ENCODE measurements at places on chromosomes 1 and 21. TPM values are rescaled to one million over a fixed set of nuclear protein-coding genes. Genes with fewer than 3 reads are reported as not detected.

DNA sequence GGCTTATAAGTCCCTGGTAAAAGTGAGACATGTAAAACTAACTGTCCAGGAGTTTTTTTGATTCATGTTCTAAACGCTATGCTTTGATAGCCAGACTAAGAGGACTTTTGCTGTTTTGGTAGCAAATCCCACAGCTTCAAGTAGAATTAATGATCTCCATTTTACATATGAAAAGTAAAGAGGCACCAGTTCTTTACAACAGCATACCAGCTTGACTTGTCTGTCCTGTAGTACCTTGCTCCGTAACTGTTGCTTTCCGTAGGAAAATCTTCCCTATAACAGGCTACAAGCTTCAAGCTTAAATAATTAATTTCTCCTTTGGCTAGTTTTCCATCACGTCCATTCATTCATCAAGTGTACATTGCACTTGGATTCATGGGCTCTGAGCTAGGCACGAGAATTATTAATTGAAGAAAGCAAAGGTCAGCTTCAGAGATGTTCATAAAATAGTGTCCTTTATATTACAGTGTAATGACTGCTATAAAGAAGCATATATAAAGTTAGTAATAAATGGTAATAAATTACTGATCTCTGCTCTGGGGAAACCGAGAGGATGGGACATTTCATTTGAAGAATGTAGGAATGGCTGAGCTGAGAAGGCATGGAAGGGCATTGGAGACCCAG lies 29.2 kb downstream of the B3GALT5 start:
- no peak for DNase-seq

The CBR1 gene
- 161 TPM for total RNA-seq

GRCh38 chr1:201883786-201884185 lies 4.9 kb upstream of the SHISA4 start:
- no peak for DNase-seq

DNA sequence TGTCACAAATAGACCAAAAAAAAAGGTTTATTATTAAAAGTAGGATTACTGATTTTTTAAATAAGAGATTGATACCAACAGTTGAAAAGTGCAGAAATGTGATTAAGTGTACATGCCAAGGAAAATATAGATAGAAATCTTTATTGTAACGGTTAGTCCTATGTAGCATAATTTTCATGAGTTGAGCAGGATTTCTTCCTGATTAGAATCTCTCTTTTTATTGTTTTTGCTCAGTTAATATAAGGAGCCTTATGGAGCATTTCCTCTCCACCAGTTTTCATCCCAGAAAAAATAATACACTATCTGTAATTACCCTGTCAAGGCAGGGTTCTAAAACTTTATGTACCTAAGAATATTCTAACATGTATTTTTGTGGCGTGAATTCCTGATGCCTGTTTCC lies 23.4 kb downstream of the CAPZA1 start:
- no peak for DNase-seq

DNA sequence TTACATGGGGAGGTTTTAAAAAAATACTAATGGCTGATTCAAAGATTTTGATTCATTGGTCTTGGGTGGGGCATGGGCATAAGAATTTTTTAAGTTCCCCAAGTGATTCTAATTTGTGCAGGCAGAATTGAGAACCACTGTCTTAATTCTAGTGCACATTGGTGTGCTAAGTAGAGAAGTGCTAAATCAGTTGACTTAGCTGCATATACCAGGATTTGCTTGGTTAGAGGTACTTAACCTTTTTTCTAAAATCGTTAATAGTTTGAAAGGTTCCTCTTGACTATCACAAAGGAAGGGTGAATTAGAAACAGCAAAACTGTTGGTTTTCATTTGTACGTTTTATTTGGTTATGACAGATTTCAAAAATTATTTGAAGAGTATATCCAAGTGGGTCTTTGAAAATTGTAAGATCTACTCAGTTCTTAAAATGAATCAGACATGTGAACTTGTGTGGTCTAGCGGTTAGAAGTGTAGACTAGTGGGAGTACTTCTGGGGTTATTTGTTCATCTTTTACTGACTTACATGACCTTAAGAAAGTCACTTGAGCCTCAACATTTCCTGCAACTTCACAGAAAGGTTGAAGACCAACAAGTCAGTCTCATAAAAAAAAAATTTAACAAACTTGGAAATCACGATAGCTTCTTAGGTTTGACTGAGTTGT lies 66.7 kb downstream of the RPAP2 start:
- no peak for DNase-seq

- DNase-seq, result no peak
These were observed 14.7 kb upstream of the RGS2 start for GRCh38 chr1:192793983-192794767.

DNA sequence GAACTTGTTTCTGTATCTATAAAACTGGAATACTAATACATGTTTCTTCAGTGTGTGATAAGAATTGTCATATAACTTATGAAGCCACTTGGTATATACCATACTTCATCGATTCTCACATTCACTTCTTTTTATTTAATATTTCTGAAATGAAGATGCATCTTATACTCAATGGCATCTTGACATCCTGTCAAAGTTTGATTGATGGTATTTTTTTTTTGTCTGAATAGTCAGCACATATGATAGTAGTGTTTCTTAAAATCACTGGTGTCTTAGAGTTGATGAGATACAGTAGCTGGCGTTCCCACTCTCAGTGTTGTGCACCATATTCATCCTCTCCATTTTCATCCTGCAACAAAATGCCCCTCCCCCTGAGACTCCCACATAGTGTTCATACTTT lies 34.4 kb upstream of the C1orf105 start:
- no peak for DNase-seq

- no peak for DNase-seq
These were observed 268.4 kb upstream of the DUSP10 start for GRCh38 chr1:222010306-222010705.

Data from tibial nerve (tissue), 4 donors.